Stimulated activated CD4-positive, alpha-beta T cell treated with anti-CD3 and anti-CD28 coated beads, TNF-alpha, amount 100 ng/mL, for 1 hour (primary cell): ENCODE measurements at places on chromosomes 16 and 17.
A peak's percentile ranks its signal among the peaks of the same experiment; 100 is the strongest.

GRCh38 chr16:55248494-55248893 is 75.5 kb upstream of the IRX6 start:
- no peak for DNase-seq

- DNase-seq: no peak
These were observed 65.8 kb downstream of the TBC1D16 start for GRCh38 chr17:79969906-79970305.

DNA sequence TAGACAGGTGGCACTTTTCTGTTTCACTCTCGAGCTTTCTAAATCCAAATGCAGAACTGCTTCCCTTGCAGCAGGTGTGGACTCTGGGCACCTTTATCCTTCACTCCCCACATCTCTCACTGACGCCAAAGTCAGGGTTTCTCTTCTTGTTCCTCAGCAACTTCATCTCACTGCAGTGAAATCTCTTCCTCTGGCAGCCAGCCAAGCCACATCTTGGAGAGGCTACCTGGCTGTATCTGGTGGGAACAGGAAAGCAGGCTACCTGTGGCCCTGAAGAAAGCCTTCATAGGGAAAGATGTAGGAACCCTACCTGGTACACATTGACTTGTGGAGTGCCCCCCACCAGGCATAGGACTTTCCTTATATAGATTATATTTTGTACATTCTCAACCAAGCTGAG is 159.1 kb downstream of the UTP18 start:
- no peak for DNase-seq

GRCh38 chr16:1429012-1429411 is 1.9 kb upstream of the PERCC1 start:
- DNase-seq: no peak

- DNase-seq: no peak
These were observed 526 bp upstream of the BORCS6 start for GRCh38 chr17:8190506-8190905.

GRCh38 chr16:20814784-20815183 is 8.5 kb downstream of the REXO5 start:
- DNase-seq: no peak

GRCh38 chr17:6599364-6599763 is 41.1 kb downstream of the KIAA0753 start:
- DNase-seq: no peak

DNA sequence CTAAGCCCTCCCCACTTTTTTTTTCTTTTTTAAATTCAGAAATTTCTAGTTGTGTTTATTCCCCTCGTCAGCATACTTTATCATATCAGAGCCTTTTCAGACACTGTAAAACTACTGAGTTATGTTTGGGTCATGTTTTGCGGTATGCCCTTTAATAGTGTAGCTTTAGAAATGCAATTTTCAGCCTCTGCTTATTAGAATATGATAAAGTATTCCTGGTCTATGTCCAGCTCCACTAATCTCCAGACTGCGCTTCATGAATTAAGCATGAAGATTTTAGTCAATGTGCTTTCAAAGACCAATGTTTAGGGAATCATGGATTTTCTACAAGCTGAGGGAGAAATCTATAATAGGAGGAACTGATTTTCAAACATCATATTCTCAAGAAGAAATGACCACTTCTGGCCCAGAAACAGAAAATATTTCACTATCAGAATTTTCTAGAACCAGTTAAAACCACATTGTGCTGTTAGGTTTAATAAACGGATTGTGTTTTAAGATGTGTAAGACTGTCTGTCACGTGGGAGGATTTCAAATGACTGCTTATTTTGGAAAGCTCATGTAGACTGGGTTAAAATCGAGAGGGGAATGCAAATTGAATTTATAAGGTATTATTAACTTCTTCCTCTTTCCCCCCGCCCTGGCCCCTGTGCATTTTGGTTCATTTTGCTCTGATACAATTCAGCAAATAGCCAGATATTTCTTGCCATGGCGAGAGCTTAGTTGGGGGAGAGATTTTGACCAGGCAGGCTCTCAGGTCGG is 498.5 kb downstream of the WWOX start:
- DNase-seq: no peak

DNA sequence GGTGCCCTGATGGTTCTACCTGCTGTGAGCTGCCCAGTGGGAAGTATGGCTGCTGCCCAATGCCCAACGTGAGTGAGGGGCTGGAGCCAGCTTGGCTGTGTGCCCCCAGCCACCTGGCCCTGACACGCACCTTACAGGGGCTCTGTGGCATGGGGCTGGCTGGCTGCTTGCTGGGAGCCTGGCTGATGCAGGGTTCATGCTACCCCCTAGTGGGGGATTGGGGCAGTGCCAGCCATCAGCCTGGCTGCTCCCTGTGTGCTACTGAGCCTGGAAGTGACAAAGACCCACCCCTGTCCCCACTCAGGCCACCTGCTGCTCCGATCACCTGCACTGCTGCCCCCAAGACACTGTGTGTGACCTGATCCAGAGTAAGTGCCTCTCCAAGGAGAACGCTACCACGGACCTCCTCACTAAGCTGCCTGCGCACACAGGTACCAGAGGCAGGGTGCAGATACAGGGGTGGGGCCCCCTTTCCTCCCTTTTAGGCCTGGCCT is 5.7 kb downstream of the GRN start:
- no peak for DNase-seq

DNA sequence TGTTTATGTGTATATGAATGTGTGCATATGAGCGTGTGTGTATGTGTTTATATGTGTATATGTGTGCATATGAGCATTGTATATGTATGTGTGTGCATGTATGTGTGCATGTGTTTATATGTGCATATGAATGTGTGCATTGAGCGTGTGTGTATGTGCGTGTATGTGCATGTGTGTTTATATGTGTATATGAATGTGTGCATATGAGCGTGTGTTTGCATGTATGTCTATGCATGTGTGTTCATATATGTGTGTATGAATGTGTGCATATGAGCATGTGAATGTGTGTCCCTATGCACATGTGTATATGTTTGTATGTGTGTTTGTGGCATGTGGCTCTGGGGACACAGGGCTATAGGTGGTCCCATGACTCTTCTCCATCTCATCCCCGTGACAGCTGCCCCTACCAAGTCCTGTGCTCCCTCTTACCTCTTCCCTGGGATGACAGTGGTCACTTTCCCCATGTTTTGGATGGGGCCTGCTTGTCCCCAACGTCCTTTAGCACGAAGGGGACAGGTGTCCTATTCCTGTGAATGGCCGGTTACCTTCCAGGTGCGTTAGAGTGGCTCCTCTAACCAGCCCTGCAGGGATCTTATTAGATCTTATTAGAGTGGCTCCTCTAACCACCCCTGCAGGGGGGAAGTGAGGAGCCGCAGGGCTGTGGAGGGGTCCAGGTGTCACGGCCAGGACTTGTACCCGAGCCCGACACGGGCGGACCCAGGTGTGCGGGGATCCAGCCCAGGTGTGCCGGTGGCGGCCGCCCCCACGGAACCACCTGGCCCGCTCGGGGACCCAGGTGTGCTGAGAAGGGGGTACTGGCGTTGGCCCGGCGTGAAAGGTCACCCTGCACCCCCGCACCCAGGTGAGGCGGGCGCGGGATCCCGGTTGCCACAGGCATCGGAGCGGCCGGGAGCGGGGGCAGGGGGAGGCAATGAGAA is 105.6 kb downstream of the SEC14L1 start:
- DNase-seq: no peak

GRCh38 chr16:188674-189073 is 8.4 kb downstream of the HBQ1 start:
- DNase-seq: no peak

- no peak for DNase-seq
These were observed 1.9 kb upstream of the C16orf87 start for GRCh38 chr16:46832757-46833459.

- DNase-seq: no peak
These were observed 17.1 kb downstream of the MYLK3 start for GRCh38 chr16:46730801-46731690.

DNA sequence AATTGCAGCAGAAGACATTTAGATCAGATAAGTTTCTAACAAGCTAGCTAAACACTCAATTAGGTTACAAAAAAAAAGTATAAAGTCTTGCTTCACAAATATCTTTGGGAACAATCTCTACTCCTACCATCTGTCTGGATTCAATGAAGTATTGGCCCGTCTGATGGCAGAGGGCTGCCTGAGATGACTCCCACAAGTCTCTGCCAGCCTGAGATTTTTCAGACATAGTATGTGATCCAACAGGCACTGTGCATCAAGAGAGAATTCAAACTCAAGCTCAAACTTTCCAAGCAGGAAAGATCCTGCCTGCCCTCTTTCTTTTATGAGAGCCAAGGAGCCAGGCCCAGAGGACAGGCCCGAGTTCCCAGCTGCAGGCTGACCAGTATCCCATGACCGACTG is 22.6 kb downstream of the SLC39A11 start:
- no peak for DNase-seq

DNA sequence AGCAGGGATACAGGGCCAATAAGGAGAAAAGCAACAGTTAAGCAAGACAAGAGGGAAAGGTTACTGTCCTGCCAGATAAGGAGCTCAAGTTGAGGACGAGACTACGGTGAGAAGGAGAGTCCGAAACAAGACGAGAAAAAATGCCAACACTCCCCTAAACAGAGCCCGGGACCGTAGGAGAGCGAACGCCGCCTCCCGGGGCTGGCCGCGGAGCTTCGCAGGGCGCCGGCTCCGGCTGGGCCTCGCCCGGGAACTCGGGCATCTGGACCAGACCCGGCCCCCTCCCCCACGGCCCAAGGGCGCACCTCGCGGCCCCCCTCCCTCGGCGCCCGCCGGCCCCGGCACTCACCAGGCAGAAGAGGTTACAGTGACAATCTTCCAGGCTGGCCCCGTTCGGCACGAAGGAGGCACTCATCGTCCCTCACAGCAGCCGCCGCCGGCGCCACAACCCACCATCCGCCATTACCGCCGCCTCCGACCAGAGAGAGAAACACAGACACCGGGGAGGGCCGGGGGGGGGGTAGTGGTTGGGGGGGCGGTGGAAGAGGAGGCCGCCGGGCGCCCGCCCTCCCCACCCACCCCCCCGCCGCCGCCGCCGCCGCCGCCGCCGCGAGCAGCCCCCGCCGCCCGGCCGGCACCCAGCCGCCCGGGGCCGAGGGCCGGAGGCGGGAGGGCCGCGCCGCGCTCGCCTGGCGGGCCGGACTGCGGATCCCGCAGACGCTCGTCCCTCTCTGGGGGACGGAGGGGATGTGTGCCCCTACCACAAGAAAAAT is at the start of gene MED13:
Gene MED13 (minus strand): TSS at position 488 of the 773 bp plus-strand sequence. CDS start 73 bp downstream, at position 415.
- DNase-seq: peak; percentile 16

DNA sequence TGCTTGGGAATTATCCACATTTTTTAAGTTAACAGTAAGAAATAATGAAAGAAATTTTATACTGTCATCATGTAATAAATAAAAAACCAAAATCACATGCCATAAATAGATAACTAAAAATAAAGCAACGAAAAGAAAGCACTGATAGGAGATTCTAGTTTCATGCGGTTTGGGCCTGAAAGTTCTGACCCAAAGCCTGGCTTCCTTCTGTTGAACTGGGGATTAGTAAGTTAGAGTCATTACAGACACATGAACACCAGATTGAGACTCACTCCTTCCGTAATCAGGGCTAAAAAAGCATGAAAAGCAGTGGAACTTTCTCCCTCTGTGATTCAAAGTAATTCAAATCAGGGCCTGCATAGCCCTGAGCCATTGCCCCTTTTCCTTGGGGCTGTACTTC is 13.2 kb upstream of the SLC6A2 start:
- no peak for DNase-seq

- no peak for DNase-seq
These were observed 1.4 kb downstream of the CENPX start for GRCh38 chr17:82021107-82021899.

GRCh38 chr17:7915179-7915610 is 894 bp downstream of the RNF227 start:
- no peak for DNase-seq

DNA sequence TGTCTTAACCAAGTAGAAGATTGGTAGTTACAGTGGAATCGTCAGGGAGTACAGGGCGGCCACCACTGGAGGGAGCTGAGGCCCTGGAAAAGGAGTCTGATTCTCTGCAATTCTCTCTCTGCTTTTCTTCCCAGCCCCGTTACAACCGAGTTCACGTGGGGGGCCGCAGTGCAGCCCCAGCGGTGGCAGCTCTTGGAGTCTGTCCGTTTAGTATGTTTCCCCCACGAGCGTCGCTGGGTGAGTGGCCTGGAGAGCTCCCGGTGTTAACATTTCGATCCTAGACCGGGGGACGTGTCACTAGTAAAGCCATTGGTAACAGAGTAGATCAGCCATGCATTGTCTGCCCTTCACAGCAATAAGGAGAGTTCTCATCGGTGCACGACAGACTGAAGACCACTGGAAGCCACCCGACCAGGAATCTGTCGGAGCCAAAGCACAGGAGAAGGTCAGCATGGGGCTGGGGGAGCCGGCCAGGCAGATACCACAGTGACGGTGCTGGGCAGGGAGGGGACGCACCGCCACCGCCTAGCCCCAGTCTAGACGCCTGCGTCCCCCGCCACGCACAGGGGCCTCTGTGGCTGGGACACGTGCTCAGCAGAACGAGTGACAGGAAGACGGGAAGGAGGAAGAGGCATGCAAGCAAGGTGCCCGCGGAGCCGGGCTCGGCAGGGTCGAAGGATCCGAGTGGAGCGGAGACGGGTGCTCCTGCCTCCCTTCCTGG is 15.7 kb downstream of the SLC16A3 start:
- DNase-seq: no peak

GRCh38 chr16:56610017-56610608 is 1.7 kb downstream of the MT2A start:
- peak; percentile 25 for DNase-seq

DNA sequence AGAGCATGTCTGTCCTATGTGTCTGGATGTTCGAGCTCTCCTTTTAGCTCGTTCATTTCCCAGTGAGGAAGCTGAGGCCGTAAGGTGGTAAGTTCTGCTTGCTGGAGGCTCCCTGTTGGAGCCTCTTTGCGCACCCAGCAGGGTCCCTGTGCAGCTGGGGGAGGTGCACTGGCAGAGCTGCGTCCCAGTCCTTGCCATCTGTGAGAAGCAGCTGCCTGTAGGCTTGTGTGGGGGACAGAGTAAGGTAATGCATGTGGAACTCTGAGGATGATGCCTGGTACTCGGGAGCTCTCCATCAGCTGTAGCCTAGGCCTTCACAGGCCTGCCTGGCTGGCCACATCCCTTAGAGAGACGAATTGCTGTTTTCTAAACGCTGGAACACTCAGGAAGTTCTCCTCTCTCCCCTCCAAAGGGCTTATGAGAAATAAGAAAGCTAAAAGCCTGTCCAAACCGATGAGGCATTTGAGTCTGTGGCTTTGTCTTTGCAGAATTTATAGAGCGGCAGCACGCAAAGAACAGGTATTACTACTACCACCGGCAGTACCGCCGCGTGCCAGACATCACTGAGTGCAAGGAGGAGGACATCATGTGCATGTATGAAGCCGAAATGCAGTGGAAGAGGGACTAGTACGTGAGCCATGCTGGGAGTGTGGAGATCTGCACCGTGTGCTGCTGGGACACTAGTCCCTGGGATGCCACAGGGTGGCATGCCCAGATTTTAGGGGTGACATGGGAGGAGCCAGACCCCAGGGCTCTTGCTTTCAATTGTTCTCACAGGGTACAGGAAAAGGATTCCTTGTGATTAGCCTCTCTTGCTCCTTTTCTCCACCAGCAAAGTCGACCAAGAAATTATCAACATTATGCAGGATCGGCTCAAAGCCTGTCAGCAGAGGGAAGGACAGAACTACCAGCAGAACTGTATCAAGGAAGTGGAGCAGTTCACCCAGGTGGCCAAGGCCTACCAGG is 1.6 kb downstream of the NDUFB10 start:
- DNase-seq: no peak
